ENCODE measurements at places on chromosomes 1 and 21. TPM values are rescaled to one million over a fixed set of nuclear protein-coding genes. Genes with fewer than 3 reads are reported as not detected.
A peak's percentile ranks its signal among the peaks of the same experiment; 100 is the strongest.

The LCE2C gene
- not detected for total RNA-seq

The MTARC2 gene
- total RNA-seq, result 30.4 TPM

DNA sequence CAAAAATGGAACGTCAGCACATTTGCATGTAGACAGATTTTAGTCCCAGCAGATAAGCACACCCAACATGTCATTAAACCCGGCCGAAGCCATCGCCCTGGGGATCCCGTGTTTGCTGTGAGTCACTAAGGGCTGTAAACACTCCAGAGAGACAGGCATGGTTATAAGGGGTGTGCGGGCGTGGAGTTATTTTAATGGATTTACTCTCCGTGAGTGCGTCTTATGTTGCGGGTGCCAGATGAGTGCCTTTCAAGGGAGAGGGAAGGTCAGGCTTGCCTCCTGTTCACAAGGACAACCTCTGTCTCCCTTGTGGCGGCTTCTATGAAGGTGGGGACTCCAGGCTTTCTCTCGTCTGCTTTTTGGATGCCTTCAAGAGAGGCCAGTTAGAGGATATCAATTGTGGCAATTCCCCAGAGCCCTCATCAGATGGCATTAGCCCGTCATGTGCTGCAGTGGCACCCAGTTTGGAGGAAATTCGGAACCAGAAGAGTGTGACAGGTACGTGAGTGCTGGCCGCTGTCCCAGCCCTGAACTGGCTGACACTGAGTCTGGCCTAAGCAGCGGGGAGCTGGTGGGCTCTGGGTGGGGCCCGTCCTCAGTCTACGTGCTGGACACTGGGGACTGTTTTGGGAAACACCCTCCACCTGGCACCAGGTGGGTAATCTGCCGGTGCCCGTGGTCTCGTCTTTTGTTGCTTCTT, 223.8 kb upstream of the TMEM51 start:
- DNase-seq, result no peak

DNA sequence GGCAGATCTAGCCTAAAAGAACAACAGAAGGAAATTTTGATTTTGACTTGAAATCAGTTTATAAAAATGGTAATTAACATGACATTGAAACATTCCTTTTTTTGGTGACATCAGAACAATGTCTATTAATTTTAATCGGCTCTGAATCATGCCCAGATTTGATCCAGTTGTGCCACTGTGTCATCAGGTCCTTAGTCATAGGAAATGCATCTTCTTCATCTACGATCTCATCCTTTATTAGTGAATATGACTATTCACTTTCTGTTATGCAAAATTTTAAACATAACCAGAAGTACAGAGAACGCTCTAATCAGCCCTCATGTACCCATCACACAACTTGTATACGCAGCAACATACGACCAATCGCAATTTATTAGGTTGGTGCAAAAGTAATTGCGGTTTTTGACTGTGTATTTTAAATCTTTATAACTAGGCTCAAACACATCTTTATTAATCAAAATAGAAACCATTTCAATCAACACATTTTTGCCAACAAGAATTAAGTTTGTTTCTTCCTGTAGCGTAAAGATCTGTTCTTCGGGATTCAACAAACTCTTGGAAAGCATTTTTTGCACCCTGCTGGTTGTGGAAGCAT, 40.3 kb upstream of the TLR5 start:
- no peaks in the 10 kb centered on the region for H3K27me3 ChIP-seq
- no peaks in the 10 kb centered on the region for H3K36me3 ChIP-seq
- no peak overlapping the region for H3K27ac ChIP-seq
- H3K4me3 ChIP-seq, result no peak overlapping the region
- H3K4me1 ChIP-seq, result peaks cover under 1% of the 10 kb centered on the region
- no peak for DNase-seq

GRCh38 chr1:155729031-155729898, 40.4 kb downstream of the DAP3 start:
- H3K36me3 ChIP-seq, result peaks cover 8% of the 10 kb centered on the region
- H3K4me3 ChIP-seq, result no peak overlapping the region
- H3K4me1 ChIP-seq, result peaks cover 6% of the 10 kb centered on the region
- H3K27me3 ChIP-seq, result no peaks in the 10 kb centered on the region
- DNase-seq, result peak; percentile 9

- H3K27me3 ChIP-seq, result no peaks in the 10 kb centered on the region
- no peak overlapping the region for H3K27ac ChIP-seq
- H3K4me3 ChIP-seq, result no peak overlapping the region
- no peak for DNase-seq
- no peaks in the 10 kb centered on the region for H3K36me3 ChIP-seq
- H3K4me1 ChIP-seq, result peaks cover 6% of the 10 kb centered on the region
Measured at GRCh38 chr1:167701510-167701909, 20.3 kb upstream of the MPZL1 start.
